Activated CD4-positive, alpha-beta T cell treated with anti-CD3 and anti-CD28 coated beads for 24 hours (primary cell): ENCODE measurements at places on chromosomes 2 and 18.

DNA sequence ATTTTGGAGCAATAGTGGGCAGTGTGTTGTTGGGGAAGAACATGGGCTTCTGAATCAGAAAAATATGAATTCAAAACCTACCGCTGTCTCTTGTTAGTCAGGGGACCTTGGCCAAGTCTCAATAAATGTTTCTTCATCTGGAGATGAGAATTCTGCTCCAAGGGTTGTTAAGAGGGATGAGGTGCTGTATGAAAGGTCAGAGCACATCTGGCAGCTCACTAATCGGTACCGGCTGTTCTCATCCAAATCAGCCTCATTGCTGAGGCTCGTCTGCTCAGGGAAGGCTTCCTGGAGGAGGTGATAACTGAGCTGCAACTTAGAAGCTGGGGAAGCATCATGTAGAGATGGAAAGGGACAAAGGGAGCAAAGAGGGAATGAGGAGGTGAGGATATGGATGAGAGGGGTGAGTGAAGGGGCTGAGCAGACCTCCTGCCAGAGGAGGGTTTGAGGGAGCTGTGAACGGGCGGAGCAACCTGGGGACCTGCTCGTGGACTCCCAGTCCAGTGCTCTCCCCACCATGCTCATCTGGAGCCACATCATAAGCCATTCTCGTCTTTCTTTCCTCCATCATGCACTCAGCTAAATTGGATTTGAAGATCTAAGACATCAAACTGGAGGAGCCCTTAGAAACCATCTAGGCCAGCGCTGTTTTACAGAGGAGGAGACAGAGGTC is 47.4 kb downstream of the GREB1 start:
- no peak for DNase-seq

- DNase-seq: no peak
Measured at GRCh38 chr2:105771836-105772235, 27.1 kb downstream of the NCK2 start.

DNA sequence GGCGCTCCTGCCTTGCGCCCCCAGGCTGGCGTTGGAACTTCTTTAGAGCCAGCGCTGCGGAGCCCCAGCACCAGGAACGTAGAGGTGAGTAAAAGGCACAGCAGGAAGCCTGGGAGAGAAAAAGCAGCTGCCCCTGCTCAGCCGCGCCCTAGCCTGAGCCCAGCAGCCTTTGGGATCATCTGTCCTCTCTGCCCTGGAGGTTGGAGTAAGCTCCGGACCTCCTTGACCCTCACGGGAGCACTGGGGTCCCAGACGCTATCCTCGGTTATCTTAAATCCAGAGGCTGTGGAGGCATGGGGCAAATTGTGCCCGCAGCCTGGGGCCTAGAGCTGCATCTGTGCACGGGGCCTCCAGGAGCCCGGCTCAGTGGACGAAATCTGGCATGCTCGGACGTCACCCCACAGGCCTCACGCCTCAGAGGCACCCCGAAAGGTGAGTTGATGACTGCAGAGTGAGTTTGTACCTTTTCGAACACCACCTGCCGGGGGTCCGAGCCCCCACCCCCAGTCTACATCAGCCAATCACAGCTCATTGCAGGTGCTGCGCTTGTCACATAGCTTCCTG is 1.6 kb upstream of the SLC66A2 start:
- no peak for DNase-seq

DNA sequence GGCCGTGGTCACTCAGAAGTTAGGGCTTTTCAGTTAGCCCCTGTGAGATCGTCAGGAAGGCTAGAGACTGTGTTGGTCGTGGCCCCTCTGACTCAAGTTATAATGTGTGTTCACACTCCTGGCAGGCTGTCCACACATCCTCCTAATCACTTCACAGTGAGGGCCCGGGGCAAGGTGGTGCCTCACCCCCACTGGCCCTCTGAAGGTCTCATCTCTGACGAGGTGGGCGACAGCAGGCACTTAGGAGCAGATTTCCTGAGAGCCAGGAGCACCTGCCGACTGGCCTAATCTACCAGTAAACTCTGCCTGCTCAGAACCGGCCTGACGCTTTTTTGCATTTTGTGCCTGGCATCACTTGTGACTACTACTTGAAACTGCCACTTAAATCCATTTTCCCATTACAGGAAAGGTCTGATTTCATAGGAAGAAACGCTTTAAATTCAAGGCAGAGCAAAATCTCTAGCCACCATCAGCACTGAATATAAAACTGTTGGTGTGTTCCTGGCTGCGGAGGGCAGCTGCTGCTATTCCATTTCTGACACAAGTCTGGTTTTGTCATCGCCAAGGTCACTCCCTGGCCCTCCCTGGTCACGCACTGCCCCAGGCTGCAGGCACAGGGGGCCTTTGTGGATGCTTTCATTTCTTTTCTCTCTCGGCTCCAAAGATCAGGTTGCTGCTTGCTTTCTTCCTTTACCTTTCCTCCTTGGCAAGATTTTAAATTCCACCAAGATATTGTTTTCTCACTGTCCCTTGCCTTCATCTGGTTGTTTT is 48.0 kb downstream of the RAB12 start:
- DNase-seq: no peak

DNA sequence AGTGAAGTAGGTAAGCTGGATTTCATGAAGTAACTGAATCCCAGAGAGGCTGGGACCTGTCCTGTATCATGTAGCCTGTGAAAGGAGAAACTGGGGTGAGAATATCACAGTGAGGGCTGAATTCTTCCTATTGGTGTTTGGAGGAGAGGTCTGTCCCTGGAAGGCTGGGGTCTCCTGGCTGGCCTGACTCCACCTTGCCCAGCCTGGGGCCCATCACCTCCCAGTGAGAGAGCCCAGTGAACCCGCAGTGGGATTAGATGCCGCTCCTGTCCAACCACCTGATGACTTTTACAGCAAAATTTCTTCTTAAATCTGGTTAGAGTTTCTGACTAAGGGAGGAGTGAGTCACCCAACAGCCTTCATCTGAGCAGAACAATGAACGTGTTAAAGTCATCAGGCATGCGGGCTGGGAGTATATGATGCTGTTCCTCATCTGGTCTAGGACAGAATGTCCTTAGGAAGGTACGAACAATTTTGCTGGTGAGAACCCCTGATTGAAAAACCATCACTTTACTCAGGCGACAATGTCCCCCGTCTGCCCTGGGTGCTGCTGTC is 152.9 kb downstream of the LPIN1 start:
- DNase-seq: no peak

- DNase-seq: no peak
Measured at GRCh38 chr18:63987743-63988142, 17.9 kb downstream of the SERPINB8 start.

GRCh38 chr2:184530959-184531358 is 67.4 kb upstream of the ZNF804A start:
- no peak for DNase-seq

- DNase-seq: no peak
Measured at GRCh38 chr2:84276590-84277255, 182.4 kb downstream of the SUCLG1 start.

GRCh38 chr2:205887637-205888036 is 198.3 kb downstream of the INO80D start:
- DNase-seq: no peak

DNA sequence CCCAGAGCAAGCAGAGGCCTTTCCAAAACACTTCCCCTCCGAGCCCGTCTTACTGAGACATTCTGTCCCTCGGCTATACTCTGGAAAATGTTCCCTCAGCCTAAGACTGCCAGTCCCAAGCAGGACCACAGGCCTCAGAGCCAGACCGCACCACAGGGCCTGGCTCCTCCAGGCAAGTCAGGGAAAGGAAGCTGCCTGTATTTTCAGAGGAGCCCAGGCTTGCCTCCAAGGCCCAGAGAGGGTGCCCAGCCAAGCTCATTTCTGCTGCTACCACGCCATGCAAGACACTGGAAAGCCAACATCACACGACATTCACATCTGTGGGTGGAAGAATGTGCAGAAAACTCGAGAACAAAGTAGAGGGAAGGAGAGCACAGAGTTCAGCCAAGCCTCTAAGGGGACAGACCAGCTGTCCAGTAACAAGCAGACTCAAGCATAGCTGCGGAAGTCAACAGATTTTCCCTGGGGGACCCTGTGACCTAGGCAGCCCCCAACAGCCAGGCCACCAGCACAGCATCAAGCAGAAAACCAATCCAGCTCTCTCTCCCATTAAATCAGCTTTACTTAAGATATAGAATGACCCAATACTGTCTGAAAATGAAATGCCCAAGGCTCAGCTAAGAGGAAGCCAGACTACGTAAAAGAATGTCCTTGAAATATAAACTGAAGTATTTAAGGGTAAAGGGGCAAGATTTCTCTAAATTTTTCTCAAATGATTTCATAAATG is 123.9 kb downstream of the ZFP36L2 start:
- no peak for DNase-seq

- no peak for DNase-seq
Measured at GRCh38 chr2:182069908-182070307, 84.3 kb downstream of the PPP1R1C start.

GRCh38 chr2:158315000-158315399 is 141.6 kb downstream of the CCDC148 start:
- no peak for DNase-seq

DNA sequence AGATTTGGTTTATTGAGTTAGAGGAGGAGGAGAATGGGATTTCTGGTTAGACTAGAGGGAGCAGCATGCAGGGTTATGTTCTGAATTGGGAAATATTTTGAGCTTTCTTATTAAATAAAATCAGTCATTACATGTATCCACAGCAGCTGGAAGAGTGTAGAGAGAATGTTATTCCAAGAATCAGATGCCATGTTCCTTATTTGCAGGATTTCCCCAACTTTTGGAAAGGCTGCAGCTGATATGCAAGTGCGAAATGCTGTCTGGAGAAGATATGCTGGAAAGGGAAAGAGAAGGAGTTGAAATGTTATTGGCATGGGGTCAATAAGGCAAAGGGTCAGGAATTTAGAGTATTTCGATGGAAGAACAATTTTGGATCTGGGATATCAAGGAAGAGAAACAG is 255.8 kb downstream of the MTX2 start:
- DNase-seq: no peak

- DNase-seq: no peak
Measured at GRCh38 chr2:42096869-42097591, 49.2 kb downstream of the PKDCC start.

DNA sequence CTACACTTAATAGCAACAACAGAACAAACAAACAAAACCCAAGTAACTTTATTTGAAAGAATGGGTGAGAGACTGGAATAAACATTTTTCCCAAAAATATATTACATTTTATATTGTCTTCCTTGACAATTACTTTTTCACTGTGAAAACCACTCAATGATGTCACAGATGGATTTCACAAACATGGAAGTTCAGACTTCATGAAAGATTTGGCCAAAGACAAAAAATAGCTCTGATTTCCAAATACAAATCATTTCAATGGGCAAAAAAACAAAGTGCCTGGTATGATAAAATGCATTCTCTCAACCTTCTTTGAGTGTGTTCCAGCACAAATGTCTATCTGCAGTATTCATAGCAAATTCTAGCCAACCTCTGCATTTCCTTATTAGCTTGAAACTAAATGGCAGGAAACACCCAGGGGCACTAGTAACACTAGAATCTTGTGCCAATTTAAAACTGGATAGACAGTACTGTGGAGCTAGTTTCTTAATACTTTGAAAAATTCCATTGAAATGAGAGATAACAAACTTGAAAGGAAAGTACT is 28.5 kb upstream of the NAPG start:
- DNase-seq: no peak
